ENCODE measurements at places on chromosomes 5 and 9. TPM values are rescaled to one million over a fixed set of nuclear protein-coding genes. Genes with fewer than 3 reads are reported as not detected.

GRCh38 chr5:26847041-26847736 lies 191.2 kb downstream of the CDH9 start:
- DNase-seq = no peak

- no peak for DNase-seq
Observed at GRCh38 chr5:10351919-10352318, 1.6 kb upstream of the MARCHF6 start.

GRCh38 chr9:34072868-34073590 lies 24.3 kb upstream of the UBAP2 start:
- DNase-seq = no peak

DNA sequence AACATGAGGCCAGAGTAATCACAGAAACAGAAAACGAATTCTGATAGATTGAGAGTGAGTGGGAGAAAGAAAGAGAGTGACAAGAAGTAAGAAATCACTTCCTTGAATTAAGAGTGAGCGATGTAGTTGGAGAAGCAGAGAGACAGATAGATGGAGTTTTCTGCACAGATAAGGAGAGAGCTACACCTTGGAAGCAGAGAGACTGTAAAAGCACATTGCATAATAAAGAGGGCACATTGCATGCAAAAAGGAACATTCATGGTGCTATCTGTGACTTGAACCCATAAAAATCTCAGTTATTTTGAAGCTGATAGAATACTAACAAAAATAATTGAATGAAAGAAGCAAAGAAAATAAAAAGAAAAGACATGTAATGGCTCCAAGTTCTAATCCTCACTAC lies 943.8 kb downstream of the NR2F1-AS1 start:
- no peak for DNase-seq

GRCh38 chr5:124742521-124742920 lies 3.9 kb downstream of the ZNF608 start:
- DNase-seq = no peak

DNA sequence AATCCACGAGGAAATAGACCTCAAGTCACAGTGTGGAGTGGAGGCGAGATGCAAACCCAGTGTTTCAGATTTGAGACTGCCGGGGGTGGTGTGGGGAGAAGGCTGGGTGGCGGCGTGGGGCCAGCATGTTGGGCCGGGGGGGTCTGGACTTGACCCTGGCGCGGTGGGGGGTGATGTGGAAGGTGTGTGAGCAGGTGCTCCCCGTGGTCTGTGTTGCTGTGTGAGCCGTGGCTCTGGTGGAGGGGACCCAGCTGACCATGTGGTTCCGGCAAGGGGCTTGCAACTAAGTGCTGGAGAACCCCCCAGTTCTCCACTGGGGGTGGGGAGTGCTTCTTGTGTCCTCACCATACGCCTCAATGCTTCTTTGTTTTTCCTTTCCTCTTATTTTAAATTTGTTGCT lies 25.8 kb downstream of the PRRC2B start:
- DNase-seq = no peak

DNA sequence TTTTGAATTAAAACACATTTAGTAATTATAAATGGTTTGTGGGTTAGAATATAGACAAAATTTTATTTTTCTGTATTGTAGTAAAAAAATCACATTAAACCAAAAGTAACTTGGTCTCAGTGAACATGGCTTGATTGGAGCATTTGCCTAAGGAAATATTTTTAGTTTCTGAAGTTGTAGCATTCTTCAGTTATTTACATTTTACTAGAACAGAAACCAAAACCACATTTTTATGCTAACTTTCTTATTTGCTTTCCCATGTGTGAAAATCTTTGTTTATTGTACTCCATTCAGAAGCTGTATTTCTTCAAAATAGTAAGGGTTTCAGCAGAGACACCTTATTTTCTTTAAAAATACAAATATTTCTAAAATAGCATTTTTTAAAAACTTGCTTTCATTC lies 129.9 kb downstream of the SGCD start:
- DNase-seq = no peak

- no peak for DNase-seq
Observed at GRCh38 chr9:137341227-137341626, 39.2 kb upstream of the NRARP start.

DNA sequence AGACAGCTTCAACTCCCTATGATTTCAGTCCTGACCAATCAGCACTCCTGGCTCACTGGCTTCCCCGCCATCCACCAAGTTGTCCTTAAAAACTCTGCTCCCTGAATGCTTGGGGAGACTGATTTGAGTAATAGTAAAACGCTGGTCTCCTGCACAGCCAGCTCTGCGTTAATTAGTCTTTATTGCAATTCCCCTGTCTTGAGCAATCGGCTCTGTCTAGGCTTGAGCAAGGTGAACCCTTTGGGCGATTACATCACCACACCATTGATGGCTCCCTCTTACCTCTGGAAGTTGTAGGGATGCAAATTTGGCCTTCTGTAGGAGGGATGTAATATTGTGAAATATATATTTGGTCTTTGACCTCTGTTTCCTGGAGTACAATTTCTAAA lies 2.9 kb upstream of the SLC23A1 start:
- DNase-seq = no peak

GRCh38 chr9:134484479-134484878 lies 157.1 kb upstream of the COL5A1 start:
- DNase-seq = no peak

- no peak for DNase-seq
Observed at GRCh38 chr5:11540112-11540511, 364.1 kb downstream of the CTNND2 start.

DNA sequence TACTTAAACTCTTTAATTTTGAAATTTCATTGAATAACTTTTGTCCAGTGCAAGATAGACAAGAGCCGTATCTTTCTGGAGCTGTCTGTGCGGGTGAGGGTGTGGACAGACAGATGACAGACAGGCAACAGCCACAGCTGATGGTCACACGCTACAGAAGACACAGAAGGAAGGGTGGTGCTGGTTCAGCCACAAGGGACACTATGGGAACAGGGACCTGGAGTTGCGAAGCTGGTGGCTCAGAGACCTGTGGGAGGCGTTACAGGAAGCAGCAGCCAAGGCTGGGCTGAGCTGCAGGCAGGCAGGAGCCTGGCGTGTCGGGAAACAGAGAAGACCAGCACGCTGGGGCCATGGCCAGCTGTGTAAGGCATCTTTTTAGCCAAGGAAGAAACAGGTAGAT lies 104.4 kb downstream of the WNK2 start:
- DNase-seq = no peak

DNA sequence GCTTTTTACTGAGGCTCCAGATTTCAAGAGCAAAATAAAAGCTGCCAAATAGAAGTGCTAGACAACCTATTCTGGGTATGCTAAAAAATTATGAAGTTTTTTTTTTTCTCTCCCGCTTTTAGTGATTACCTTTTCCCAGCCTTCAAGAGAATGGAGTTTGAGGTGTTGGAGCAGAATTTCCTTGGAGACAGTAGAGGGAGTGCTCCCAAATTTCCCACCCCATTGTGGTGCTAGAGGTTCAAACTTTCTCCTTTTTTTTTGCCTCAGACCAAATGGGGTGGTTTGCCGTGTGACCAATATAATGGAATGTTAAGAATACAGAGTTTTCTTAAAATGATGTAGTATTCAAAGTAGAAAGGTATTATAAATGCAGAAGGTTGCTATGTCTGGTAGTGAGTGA lies 244.2 kb upstream of the RIOK2 start:
- DNase-seq = no peak

DNA sequence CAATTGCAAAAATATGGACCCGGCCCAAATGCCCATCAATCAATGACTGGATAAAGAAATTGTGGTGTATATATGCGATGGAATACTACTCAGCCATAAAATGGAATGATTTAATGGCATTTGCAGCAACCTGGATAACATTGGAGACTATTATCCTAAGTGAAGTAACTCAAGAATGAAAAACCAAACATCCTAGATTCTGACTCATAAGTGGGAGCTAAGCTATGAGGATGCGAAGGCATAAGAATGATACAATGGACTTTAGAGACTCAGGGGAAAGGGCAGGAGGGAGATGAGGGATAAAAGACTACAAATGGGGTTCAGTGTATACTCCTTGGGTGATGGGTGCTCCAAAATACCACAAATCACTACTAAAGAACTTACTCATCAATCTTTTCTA lies 247.6 kb upstream of the FBXL7 start:
- no peak for DNase-seq

PTGDS gene
- not detected for total RNA-seq

SEMA4D gene
- total RNA-seq = 5.6 TPM

ORM1 gene
- not detected for total RNA-seq

RELL2 gene
- 8.5 TPM for total RNA-seq
